RKO (cell line): ENCODE measurements at places on chromosomes 3 and 15.

DNA sequence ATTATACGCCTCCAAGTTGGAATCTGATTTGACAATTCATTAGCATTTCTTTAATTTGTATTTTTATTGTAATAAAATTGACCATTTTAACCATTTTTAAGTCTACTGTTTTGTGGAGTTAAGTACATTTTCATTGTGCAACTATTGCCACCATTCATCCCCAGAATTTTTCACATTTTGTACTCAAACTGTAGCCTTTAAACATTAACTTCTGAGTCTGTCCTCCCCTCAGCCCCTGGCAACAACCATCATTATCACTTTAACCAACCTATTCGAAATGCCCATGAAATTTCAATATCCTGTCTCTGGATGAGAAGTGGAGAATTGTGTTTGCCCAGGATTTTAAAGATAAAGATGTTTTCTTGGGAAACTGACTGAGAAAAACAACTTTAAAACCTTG lies 27.7 kb downstream of the IL1RAP start:
- no peak for DNase-seq

DNA sequence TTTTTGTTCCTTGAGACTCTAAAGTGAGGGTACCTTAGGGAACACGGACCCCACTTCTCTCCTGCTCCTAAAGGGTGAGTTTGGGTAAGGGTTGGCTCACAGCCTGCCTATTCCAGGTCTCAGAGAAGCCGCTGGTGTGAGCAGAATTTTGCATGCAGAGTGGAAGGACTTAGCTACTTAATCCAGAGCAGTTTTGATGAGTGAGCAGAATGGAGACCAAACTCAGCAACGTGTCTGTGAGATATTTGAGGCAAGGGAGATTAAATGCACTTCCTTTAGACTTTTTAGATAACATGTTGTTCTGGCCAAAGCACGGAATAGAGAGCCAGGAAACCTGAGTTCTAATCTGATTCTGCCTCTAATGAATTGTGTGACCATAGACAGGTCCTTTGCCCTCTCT lies 5.1 kb downstream of the SLC24A1 start:
- no peak for DNase-seq

GRCh38 chr3:196292286-196292923 lies 4.9 kb upstream of the PCYT1A start:
- DNase-seq, result no peak

- peak; percentile 51 for DNase-seq
These were observed at the start of gene SLCO3A1 for GRCh38 chr15:91853511-91853947. Gene SLCO3A1, plus strand, starts transcription at chr15:91853708.

DNA sequence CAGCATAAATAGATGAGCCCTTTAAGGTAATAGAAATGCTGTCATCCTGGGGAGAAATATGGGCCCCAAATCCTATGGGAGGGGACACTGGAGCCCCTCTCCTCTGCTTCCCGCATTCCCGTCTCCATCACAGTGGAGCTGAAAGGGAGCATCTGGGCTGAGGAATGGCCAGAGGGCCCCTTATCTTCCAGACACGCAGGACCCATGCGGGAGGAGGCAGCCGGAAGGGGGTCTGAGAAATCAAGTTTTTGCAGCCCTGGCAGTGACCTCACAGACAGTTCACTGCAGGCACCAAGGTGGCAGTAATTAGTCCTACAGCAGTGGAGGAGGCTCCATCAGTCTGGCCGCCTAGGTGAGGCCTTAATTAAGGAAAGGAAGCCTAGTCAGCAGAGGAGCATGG lies 80.2 kb downstream of the RAB11A start:
- no peak for DNase-seq

DNA sequence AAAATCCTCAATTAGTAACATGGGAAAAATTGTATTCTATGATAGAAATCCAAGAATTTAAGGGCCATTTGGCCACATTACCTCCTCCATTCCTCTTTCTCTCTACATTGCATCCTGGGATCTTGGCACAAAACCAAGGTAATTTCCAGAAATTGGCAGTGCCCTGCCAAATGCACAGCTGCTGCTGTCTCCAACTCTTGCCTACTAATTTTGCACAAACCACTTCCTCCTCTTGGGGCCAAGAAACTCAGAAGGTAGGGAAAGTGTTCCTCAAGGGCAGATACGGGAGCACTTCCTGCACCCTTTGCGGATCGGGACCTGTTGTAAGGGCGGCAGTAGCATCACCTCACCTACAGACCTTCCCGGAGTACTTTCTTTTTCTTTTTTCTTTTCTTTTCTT lies 57.8 kb downstream of the MAP3K13 start:
- DNase-seq, result no peak

- DNase-seq, result no peak
These were observed 11.2 kb downstream of the CYP8B1 start for GRCh38 chr3:42864321-42864950.

DNA sequence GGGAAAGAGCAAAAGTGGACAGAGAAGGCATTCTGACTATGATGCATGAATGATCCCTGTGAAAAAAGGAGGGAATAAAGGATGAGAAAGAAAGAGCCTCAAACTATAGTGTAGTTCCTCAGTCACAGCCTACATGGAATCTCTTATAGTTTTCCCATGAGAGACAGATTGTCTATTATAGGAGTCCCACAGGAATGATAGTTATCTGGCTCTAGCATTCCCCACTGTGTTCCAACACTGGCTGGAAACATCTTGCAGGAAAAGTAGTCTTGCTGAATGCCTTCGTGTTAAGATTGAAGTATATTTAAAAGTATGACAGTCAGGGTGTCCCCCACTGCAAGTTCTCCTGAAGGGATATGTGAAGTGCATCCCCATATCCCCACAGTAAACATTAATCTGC lies 641.5 kb upstream of the NECTIN3 start:
- DNase-seq, result no peak

- peak; percentile 98 for DNase-seq
These were observed 6.3 kb upstream of the PKM start for GRCh38 chr15:72237029-72237852.

GRCh38 chr3:56536735-56537134 lies 20.2 kb upstream of the CCDC66 start:
- DNase-seq, result no peak

DNA sequence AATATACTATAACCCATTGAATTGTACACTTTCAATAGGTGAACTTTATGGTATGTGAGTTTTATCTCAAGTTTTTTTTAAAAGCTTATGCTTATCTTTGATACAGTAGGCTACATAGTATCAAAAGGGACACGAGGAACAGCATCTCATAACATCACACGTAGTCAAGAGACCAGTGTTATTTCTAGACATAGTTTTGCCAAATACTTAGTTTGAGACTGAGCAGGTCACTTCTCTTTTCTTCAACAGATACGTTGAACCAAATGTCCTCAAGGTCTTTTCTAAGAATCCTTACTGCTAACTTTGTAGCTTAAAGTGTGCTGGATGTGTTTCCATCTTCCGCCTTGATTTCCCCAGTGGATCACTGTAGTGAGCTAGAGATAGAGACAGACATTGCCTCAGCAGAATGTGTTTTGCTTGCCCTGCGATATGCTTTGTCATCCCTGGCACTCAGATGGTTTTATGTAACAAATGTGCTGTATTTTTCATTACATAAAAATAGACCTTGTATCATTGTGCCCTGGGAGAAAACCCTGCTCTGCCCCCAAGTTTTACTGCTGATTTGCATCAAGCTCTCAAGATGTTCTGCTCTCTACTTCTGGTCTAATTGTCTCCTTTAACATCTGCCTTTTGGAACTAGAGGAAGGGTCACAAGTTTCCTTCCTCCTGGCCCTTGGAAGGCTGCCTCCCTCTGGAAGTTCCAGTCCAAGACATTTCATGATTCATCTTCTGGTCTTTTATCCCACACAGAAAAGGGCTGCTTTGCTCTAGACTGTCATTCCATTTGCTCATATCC lies 426.4 kb upstream of the RGMA start:
- no peak for DNase-seq
